ENCODE measurements at places on chromosomes 7 and 10.

DNA sequence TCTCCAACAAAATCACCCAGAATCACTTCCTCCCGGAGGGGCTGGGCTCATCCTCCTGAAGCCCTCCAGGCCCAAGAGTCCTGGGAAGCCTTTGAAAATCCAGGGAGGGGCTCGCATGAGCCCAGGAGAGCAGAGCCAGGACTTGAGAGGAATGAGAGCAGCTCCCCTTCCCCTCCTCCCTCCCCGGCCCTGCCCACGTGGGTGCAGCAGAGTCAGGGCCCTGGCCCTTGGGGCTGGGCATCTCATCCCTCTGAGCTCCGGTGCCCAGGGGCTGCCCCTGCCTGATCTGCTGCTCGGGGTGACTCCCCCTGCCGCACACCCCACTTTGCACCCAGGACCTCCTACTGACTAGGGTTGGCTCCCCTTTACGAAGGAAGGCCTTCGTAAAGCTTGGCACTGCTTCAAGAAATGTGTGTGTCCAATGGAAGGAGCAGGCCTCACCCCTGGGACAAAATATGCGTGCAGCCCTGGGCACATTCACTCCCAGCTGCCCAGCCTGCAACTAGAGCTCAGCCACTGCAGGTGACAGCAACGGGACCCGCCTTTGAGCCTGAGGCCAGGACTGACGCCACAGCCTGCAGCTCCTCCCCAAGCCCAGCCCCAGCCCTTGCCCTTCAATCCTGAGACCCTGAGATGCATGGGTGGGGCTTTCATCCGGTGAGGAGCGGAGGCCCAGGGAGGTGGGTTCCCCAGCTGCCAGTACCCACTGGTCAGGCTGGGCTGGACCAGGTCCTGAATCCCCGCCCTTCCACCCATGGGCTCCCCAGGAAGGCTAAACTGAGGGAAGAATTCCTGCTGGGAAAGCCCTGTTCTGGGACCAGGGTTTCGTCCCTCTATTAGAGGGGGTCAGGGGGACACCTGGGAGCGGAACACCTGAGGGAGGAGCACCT lies 21.8 kb downstream of the PWWP2B start:
- DNase-seq, result peak; percentile 57

DNA sequence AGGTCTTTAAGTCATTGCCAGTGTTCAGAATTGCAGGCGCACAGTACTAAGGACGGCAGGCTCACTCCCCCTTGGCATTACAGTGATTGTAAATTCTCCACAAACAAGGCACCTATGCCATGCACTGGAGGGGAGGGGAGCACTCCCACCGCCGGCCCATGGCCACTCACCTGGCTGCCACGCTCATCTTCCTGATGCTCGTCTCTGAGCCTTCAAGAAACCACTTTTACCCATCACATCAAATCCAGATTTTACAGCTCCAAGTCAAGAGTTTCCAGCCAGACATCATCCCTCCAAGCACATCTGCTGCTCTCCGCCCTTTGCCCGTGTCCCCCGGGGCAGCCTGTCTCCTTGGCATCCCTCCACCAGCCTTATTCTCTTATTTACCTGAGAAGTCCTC lies 350.2 kb upstream of the SHH start:
- DNase-seq, result no peak

DNA sequence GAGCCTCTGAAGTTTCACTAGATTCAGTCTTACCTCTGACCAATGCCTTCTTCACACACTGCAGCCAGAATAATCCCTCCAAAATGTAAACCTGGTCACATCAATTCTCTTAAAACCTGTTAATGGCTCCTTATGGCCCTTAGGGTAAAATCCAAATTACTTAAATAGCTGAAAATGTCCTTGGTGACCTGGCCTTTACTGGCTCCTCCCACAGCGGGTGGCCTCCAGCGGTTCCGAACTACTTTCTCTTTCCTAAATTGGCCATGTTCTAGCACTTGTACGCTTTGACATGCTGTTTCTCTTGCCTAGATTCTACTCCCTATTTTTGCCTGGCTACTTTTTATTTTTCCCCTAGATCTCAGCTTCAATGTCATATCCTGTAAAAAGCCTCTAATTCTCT lies 36.1 kb downstream of the AGK start:
- no peak for DNase-seq

DNA sequence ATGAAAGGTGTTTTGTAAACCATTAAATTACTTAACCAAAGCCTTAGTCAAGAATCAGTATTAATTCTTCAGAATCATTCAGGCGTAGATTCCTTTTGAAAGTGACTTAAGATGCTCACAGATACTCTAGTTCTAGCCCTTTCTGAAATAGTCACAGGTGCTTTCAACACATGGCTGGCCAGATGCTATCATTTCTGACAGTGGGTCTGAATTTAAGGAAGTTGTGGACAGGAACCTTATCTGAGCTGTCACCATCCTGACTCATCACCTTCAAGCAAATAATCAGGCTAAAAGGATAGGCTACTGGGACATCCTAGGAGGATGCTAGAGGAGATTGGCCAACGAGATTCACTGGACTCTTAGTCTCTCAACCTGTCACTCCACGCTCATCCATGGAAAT lies 501.5 kb downstream of the LRMDA start:
- no peak for DNase-seq

DNA sequence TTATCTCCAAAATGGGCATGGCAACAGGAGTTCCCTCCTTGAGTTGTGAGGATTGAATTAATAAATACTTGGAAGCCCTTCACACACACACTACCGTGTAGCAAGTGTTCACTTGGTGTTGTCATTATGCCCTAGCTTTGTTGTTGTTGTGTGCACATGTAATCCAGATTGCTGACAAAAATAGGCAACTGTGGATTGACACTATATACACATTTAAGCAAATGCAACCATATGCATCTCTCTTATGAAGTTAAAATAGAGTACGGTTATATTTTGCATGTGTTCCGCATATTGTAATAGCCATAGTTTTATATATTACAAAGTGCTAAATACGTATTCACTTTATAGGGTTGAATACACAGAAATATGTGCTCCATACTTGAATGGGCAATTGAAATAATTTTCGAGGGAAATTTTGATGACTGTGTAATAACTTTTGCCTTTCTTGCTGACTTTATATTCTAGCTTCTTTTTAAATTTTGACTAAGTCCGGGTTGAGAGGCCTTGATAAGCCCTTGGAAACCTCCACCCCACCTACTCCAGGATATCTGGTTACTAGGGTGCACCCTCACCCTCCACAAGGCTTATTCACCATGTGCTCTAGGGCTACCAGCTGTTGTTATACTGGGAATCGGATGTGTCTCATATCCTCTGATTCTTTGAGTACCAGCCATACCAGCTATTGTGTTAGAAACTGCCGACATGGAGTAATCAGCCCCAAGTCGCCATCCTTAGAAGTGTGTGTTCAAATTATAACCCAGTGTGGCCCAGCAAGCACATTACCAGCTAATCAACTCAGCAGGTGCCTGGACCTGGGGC lies 265.0 kb downstream of the CAMK1D start:
- DNase-seq, result no peak

DNA sequence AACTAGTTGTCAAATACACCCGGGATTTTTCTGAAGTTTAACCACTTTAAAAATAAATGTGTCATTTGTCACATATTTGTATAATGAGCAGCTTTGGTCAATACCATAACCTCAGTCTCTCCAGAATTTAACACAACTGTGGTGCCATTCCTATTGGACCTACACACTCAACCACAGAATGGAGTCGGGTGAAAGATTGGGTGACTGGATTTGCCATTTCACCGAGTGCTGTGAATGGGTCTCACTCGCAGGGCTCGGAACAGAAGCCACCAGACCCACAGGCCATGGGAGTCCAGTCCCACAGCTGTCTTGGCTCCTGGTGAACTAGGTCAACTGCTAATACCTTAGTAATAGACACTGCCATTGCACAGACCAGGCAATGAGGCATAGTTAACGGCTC lies 298.4 kb downstream of the CCDC3 start:
- DNase-seq, result no peak

GRCh38 chr7:35630024-35630972 lies 64.6 kb downstream of the HERPUD2 start:
- DNase-seq, result no peak

DNA sequence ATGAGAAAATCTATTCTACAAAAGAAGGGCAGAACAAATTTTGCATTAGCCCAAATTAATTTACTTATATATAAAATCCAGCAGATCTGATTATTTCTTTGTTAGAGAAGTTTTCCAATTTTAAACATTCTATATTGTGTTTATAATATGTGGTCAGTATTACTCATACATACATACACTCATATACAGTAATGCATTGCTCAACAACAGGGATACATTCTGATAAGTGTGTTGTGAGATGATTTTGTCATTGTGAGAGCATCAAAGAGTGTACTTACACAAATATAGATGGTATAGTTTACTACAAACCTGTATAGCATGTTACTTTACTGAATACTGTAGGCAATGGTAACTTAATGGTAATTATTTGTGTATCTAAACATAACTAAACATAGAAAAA lies 239.6 kb upstream of the ETV1 start:
- no peak for DNase-seq

GRCh38 chr7:7449055-7449454 lies 86.6 kb downstream of the COL28A1 start:
- DNase-seq, result no peak

GRCh38 chr10:33010132-33011037 lies 52.4 kb upstream of the ITGB1 start:
- DNase-seq, result no peak

DNA sequence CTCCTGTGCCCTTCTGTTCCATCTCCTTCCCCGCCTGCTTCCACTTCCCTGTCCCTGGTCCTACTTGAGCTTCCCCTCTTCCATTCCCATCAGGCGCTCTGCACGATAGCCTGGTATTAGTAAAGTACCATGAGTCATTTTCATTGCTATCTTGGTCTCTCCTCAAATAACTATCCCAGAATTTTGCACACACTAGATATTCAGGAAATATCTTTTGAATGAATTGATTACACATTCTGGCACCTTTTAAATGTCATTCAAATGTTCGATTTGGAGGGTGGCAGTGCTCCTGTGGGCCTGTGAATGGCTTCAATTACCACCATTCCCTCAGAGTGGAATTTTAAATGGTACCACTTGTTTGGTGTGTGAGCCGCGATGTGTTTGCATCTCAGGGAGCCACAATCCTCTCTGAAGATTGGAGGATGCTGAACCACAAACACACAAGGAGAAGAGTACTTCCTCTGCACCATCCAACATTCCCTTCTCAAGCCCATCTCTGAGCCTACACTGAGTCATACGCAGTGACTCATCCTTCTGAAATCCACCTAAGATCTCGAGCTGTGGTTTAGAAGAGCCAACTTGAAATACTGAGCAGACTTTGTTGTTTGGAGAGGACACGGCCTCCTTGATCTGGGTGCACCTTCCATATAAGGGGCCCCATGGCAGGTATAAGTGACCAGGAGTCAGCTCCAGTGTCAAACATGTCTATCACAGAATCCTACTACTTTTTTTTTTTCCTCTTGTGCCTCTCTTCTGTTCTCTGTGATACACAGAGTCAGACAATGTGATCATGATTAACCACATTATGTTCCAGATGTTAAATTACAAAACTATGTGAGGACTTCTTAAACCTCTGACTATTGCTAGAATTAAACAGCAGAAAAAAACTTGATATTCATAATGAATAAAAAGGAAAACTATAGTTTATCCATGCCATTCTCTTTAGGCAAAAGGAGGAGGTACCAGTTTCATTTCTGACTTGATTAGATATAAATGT lies 81.9 kb downstream of the BMPER start:
- peak; percentile 7 for DNase-seq

GRCh38 chr7:106979551-106980357 lies 64.8 kb upstream of the PRKAR2B start:
- no peak for DNase-seq

DNA sequence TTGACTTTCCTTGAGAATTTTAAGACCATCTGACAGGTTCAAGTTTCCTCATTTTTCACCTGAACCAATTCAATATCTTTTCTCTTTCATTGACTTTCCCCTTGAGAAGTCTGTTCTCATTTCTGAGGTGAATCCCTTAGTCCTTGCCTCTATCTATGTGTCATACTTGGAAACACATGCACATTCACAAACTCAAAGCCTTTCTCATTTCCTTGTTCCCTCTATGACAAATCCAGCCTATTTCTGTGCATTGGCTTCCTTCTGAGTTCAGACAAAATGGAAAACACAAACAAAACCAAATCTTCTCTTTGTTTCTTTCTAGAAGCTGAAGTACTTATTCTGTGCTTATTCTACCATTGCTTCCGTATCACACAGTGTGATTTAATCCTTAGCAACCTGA lies 13.8 kb downstream of the PTTG1IP2 start:
- DNase-seq, result no peak

GRCh38 chr7:69412331-69413146 lies 185.7 kb upstream of the AUTS2 start:
- DNase-seq, result no peak

DNA sequence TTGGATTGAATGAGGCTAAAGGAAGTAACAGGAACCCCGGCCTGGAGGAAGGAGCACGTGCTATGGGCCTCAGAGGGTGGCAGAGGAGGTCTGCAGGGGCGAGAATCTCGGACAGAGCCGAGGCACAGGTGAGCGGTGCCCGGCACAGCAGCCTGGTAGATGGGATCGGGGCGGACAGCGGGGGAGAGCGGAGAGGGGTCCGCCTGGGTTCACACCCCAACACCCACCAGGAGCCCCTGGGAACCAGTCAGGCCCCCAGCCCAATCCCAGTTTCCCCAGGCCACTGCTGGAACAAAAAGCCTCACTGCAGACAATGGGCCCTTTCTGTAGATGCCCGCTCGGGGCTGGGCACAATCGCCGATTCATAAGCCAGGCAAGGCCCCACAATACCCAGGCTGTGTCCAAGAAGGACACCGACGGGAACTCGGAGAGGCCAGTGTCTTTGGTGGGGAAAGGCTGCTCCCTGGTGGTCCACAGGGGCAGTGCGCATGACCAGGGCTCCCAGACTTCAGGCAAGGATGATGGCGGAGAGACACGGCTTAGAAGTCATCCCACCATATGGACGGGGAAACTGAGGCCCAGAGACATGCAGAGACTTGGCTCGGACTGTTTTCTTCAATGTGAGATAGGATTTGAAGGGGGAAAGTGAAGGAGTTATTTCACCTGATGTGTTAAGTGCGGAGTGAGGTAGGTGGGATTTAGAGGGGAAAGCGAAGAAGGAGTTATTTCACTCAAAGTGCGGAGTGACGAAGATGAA lies 106.9 kb upstream of the GPR26 start:
- DNase-seq, result no peak

- no peak for DNase-seq
Measured at GRCh38 chr7:66182920-66183319, 22.2 kb upstream of the TPST1 start.

- no peak for DNase-seq
Measured at GRCh38 chr10:18238870-18239485, 98.8 kb downstream of the CACNB2 start.

GRCh38 chr10:96496281-96496925 lies 17.3 kb downstream of the TLL2 start:
- no peak for DNase-seq

DNA sequence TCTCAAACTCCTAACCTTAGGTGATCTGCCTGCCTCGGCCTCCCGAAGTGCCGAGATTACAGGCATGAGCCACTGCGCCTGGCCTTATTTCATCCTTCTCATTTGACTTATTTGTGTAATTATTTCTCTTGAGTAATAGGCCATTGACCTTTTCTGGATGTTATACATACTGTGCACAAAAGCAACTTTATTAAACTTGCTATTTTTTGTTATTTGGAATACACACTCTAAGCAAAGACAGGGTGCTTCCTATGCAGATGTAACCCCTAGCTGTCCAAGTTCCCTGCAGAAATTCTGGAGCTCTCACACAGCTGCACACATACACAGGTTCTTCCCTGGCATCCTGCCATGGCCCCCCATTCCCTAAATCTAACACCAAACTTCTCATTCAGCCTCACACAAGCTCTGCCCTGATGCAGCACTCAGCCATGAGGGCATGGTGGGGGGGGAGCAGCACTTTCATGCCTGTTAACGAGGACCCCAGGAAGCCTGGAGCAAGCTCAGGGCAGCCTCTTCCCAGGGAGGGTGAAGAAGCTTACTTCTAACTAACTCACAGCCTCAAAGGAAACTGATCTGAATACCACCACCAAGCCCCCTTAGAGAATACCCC lies 33.2 kb downstream of the SH3PXD2A start:
- DNase-seq, result no peak

Measured in DMS79 (cell line).